ENCODE measurements at places on chromosomes 1 and 21.
A peak's percentile ranks its signal among the peaks of the same experiment; 100 is the strongest.

DNA sequence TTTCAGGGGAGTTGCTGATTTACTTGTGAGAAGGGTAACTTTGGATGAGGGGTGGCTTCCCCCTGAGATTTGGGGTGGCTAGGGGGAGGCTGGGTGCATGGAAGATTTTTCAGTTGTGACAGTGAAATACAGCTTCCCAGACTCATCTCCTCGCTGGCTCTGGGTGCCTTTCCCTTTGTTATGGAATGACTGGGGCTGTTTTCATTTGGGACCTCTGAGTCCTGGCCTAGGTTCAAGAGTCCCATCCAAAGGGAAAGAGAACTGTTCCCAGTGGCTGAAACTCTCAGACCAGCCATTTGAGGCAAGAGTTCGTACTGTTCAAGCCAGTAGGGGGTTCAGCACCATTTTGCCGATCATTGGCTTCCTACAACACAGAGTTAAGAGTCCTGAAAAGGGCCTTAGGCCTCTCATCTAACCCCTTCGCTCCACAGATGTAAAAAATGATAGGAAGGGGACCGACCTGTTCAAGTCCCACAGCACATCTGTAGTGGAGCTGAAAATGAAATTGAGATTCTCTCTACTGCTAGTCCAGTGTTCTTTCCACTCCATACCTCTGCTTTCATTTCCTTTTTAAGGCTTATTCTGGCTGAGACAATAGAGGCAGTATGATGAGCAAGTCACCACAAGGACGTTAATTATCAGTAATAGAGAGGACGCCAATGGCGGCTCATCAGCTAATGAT is 958 bp downstream of the DDR2 start:
- peak; percentile 44 for DNase-seq

DNA sequence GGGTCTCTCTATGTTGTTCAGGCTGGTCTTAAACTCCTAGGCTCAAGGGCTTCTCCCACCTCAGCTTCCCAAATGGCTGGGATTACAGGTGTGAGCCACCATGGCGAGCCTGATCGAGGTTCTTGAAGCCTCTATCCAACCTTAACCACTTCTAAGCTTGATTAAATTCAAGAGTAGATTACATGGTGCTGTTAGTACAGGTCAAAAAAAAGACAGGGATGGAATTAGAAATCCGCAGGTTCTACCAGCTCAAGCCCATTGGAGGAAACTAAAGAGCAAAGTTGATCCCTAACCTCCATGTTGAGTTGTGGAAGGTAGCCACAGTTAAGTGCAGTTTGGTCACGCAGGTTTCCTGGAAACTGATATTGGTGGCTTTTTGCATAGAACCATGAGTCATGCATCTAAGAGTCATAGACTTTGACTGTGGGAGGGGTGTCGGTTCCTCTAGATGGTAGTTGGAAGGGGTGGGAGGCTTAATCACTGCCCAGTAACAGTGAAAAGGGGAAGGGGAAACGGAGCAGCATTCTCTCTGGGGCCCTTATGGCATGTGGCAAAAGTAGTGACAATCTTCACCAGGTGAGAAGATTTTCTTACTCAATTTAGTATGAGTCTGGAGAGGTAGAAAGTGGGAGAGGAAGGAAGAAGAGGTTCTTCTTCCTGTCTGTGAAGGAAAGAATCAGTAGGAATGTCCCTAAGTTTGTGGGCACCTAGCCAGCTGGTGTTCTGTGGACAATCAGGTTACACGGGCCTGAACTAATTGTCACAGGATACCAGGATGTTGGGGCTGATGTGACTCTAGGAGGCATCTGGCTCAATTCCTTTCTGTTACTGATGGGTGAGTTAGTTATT is 7.0 kb downstream of the CD53 start:
- no peak for DNase-seq

- DNase-seq, result no peak
Observed at GRCh38 chr1:6496365-6496721, 4.9 kb upstream of the PLEKHG5 start.

DNA sequence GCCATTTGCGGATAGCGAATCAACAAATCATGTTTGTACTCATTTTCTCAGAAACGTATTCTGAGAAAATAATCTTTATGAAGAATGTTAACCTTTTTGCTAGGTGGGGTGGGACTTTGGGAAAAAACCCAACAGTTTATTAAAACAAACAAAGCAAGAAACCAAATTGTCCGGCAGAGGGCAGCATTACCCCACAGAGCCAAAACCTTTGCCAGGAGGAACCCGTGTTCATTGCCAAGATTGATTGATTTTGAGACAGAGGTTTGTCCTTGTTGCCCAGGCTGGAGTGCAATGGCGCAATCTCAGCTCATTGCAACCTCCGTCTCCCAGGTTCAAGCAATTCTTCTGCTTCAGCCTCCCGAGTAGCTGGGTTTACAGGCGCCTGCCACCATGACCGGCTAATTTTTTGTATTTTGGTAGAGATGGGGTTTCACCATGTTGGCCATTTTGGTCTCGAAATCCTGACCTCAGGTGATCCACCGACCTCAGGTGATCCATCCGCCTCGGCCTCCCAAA is 70.8 kb upstream of the RHOU start:
- DNase-seq, result peak; percentile 37

DNA sequence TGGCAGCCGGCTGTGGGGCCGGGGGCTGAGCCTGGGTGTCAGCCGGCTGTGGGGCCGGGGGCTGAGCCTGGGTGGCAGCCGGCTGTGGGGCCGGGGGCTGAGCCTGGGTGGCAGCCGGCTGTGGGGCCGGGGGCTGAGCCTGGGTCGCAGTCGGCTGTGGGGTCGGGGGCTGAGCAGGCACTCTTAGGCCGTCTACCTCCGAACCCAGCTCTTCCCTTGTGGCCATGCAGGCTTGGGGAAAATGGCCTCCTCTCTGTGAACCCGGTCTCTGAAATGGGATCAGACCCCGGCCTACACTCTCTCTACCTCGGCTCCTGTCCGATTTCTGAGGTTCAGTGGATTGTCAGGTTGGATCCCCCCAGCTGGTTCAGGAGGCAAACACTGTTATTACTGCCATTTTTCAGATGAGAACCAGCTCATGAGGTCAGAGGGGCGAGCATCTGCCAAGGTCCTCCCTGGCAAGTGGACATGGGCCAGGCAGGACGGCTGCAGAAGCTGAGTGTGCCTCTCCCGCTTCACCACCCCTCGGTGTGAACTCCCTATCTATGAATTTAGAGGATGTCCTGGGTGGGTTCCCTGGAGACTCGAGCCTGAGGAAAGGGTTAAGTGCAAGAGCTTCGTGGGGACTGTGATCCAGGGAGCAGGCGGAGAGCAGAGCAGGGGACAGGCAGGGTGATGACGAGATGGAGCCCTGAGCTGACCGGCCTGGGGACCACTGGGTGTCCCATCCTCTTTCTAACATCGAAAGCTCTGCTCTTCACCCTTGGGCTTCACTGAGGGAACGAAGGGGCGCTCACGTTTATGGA is 10.9 kb upstream of the COL18A1 start:
- no peak for DNase-seq

DNA sequence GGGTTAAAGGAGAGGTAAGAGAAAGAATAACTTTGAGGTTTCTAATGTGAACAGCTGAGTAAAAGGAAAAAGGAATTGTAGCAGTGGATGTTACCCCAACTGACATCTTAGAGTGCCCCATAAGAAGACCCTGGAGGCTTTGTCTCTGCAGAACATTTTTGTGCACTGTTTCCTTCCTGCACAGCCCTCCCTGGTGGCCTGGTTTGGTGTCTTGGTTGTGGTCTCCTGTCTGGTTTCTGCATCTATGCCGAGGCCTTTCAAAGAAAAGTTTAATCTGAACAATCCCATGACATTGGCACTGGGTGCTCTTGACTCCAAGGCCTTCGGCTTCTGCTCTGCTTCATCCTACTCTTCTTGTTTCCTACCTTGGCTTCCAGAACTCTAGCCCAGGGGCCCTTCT is 57.8 kb downstream of the RHOU start:
- DNase-seq, result no peak

DNA sequence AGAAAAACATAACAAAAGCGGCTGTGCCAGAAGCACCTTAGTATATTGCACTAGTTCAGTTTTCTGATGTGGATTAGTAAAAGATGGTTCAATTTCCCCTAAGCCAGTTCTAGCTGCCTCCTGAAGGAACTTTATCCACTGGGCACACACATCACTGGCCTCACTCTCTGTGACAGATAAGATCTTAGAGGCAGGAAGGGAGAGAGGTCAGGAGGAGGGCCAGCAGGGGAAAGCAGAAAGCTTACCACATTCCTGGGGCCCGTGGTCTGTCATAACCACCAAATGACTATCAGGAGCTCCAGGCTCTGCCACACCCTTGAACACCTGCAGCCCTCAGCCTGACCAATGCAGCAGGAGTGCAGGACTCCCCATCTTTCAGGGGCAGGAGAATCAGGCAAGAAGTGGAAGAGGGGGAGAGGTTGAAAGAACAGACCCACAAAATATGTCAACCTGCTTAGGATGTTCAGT is 37.8 kb downstream of the LRRC71 start:
- DNase-seq, result no peak

DNA sequence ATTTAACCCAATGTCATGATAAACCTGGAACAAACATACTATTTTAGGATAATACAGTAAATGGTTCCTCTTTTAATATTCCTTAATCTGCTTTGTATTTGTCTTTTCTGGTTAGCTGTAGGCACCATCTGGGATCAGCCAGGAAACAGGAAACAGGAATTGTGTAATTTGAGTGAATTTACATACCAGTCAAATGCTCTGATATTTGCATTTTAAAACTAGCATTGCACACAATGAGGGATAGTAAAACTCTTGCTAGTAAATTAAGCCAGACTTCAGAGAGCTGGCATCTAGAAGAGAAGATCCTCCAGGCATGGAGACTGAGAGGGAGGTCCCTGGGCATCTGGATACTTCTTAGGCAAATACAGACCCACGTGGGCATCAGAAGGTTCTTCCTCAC is 103.5 kb downstream of the HMCN1 start:
- DNase-seq, result no peak

DNA sequence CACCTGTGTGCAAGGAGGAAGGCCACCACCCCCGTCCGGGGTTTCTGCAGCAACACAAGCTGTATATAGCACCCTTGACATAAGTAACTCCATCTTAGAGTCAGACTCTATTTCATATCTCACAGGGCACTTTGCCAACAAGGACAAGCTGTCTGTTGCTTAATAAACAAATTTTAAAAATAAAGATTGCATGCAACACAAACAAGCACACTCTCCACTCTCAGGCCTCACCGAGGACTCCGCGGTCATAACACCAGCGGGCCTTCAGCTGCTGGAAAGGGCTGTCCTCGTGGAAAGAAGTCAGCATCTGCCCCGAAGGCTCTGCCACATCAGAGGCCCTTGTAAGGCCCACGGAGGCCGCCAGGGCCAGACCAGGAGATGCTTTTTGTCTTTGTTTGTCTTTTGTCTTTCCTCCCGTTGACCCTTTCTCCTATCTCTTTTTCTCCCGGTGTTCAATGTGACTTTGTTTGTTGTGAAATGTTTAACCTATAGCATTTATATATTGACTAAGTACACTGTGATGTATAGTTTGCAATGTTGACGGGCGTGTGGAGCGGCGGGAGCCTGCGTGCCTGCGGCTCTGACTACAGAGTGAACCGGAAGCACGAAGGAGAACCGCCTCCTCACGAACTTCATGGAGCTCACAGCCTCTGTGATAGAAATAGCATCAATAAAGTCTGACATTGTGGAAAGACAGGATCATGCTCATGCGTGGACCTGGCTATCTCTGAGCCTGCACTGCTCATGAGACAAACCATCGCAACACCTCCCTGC is 24.1 kb downstream of the MEGF6 start:
- DNase-seq, result peak; percentile 71

- DNase-seq, result no peak
Observed at GRCh38 chr1:60765204-60765603, 317.2 kb upstream of the NFIA start.

GRCh38 chr1:224852901-224853568 is 76.4 kb upstream of the DNAH14 start:
- peak; percentile 37 for DNase-seq

DNA sequence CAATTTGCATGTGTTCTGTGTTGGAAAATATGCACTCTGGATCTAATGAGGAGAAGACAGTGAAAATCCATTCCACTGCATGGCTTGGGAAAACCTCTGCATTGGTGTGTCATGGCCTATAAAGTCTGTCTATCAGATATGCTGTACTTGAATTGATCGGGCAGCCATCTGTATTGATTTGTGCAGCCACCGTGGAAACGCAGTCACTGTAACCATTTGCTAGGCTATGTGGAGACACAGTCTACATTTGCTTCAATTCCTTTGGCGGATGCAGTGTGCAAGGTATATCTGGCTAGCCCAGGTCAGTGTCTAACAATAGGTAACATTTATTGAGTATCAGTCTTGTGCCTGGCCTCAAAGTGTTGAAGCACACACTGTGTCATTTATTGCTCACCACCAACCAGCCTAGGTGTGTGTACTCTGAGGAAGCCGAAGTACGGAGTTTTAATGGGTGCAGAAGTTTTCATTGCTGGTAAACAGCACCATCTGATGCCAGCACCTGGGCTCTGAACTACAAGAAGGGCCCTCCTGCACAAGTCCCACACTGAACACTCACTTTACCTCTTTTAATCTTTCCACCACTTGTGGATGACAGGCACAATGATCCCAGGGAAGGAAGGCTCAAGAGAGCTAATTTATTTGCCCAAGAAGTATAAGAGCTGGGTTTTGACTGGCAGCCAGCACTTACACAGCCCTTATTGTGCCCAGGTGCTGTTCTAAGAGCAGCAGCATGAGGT is 83.4 kb downstream of the DAB1 start:
- no peak for DNase-seq

DNA sequence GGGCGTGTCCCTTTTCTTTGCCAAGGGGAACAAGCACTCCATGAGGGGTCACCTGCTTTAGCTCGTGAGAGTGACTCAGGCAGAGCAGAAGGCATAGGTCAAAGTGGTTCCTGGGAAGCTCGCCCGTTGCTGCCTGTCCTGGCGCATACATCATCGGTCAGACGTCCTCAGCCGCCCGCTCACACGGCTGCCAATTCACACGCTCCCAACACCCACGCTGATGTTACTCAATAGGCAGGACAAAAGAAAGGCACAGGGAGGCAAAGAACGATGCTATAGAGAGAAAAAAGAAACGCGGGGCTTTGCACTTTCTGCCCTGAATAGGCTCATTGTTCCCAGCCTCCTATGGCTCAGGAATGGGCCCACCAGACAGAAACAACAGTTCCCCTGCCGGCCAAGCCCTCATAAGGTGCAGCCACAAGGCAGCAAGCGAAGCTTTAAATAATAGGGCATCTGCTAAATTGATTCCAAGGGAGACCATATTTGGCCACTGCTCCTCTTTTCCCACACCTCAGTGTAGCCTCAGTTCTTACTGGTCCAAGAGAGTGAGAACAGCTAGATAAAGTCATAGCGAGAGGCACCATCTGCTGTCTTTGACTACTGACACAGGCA is 38.7 kb downstream of the VTCN1 start:
- DNase-seq, result no peak

DNA sequence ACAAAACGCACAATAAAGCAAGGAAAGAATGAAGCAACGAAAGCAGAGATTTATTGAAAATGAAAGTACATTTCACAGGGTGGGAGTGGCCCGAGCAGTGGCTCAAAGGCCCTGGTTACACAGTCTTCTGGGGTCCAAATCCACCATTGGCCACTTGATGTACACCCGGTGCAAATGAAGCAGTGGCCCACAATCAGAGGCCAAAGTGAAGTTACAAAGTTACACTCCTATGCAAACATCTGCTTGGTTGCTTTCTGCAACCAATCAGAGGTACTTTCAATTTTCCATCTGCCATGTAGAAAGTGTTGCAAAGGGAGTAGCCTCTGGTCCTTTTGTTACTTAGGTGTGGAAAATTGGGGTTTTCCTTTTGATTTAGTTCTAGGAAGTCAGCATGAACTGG is 10.0 kb upstream of the DNAH14 start:
- DNase-seq, result no peak

GRCh38 chr1:198622001-198622400 is 16.8 kb upstream of the PTPRC start:
- DNase-seq, result no peak

GRCh38 chr1:246002725-246003441 is 504.2 kb downstream of the SMYD3 start:
- peak; percentile 71 for DNase-seq

- DNase-seq, result no peak
Observed at GRCh38 chr1:68801440-68801839, 304.6 kb upstream of the DEPDC1 start.
